ENCODE measurements at places on chromosomes 1 and 21. TPM values are rescaled to one million over a fixed set of nuclear protein-coding genes. Genes with fewer than 3 reads are reported as not detected.

The MAGI3 gene
- 3.9 TPM for total RNA-seq

The AVPR1B gene
- not detected for total RNA-seq

The ENTREP3 gene
- total RNA-seq: 32.1 TPM

The LINGO4 gene
- total RNA-seq: not detected
